ENCODE measurements at places on chromosomes 1 and 21.

GRCh38 chr1:14782741-14783591 lies 184.5 kb downstream of the KAZN start:
- DNase-seq = no peak

DNA sequence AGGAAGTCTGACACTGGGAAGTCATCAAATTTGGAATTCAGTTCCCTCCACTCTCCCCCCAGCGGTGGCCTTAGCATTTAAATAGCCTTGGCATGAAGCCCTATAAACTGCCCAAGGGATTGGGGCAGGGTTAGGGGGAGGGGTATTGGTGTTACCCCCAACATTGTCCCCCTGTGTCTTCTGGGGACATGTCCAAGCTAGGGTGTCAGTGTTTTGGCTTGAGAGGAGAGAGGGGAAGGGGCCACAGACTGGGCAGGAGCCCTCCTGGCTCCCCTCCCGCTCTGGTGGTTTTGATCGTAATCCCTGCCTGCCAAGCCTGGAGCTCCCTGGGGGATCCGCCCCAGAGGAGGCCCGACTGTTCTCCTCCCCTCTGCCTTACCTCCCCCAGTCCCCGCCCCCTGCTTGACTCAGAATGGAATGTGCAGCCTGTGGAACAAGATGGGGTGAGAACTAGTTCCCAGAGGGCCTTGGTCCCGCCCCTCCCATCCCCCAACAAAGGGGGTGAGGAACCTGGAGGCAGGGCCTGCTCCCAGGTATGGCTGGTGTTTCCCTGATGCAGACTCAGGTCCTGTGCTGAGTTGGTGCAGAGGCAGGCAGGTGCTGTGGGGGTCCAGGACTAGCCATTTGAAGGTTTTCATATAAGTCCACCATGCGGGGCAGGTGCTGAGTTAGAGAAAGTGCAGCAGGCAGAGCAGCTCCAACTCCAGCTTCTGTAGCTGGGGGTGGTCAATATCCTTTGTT lies 7.4 kb downstream of the SOX13 start:
- DNase-seq = peak; percentile 80

GRCh38 chr1:172108161-172108893 lies 267.0 kb downstream of the DNM3 start:
- DNase-seq = no peak

DNA sequence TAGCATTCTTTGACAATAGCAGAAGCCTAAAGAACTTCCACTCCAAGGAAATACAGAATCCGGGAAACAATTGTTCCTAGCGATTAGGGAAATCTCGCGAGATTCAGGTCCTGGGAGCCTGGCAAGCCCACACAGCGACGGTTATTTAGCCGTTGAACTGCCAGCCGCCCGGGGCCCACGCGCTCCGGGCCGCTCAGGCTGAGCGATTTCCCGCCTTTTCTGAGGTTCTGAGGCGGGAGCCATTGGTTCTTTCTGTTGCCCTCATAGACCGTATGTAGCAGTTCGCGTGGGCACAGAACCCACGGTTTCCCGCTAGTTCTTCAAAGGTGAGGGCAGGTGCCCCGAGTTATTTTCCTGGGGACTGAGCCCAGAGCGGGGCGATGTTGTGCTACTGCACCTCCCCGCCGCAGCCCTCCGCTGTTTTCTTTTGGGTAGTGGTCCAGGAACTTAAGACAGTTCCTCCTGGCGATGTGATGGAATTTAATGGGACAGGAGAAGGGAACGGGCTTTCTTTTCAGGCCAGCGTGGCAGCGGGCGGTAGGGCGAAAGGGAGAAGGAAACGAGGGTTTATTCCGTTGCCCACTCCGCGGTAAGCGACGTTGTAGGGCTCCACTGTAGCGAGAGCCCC lies at the start of gene SYCP1:
Gene SYCP1, plus strand, starts transcription at position 171 of the 628 bp plus-strand sequence. CDS start 602 bp downstream, outside the sequence.
- no peak for DNase-seq

DNA sequence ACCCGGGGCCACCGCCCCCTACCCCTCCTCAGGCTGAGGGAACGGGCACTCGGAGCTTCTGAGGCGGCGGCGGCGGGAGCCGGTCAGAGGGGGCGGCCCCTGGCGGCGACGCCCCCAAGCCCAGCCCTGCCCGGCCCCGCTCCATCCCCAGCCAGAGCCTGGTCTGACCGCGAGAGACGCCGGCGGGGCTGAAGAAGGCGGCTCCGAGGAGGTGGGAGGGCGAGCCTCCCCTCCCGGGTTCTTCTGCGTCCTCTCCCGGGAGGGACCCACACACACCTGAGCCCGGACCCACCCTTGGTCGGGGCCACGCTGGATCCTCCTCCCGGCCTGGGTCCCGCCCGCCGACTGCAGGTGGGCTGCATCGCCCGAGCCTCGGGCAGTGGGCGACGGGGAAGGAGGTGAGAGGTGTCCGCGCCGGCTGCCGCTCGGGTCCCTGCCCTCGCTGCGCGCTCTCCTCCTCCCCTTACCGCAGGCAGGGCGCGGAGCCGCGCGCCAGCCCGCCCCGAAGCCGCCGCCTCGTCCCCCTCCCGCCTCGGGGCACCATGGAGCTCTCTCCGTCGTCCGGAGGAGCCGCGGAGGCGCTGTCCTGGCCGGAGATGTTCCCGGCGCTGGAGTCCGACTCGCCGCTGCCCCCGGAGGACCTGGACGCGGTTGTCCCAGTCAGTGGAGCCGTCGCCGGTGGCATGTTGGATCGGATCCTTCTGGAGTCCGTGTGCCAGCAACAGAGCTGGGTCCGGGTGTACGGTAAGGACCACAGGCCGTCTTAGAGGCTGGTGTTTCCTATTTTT lies at the start of gene RASAL2:
Gene RASAL2, plus strand, starts transcription at position 154 of the 788 bp plus-strand sequence. Its CDS starts 389 bp downstream, at position 543.
- peak; percentile 80 for DNase-seq
